Naive thymus-derived CD8-positive, alpha-beta T cell (primary cell): ENCODE measurements at places on chromosomes 3 and 15.

DNA sequence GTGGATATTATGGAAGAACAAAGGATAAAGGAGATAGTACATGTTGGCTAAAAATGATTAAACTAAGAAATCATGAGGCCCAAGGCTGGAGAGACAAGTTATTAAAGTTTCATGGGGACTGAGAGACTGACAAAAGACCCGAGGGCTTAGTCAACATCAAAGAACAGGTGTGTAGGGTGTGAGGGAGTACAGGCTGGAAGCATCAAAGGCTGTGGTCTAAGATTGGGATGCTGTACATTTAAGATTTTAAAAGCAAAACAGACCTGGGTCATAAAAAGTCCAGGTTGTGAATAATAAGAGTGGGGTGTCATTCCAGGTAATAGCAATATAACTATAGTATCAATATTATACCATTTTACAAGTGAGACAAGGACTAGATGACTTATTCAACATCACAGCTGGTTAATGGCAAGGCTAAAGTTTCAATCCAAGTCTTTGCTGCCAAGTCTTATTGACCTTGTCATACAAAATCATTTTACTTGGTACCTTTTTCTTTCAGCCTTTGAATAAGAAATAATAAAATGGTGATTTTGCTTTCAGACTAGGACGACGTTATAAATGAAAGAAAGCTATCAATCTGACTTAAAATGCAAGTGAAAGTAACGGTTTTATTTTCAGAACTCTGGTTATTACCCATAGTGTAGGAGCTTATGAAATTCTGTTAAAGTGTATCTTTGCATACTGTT, 211.6 kb downstream of the TNIK start:
- no peak for DNase-seq

GRCh38 chr15:59997070-59997701, 6.9 kb upstream of the FOXB1 start:
- DNase-seq: no peak

DNA sequence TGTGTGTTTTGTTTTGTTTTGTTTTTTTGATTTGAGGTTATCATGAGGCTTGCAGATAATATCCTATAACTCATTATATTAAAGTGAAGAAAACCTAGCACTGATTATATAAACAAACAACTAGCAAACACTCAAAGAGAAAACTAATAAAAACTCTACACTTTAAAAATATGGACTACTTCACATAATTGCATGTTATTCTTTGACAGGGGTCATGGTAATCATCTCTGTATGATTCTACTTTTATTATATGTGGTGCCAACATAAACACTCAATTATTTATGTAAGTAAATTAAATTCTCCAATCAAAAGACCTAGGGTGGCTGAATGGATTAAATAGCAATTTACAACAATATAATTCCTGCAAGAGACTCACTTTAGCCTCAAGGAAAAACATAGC, 44.6 kb upstream of the P3H2 start:
- DNase-seq: no peak

- no peak for DNase-seq
These were observed 5.9 kb downstream of the DUOX2 start for GRCh38 chr15:45107941-45108630.

DNA sequence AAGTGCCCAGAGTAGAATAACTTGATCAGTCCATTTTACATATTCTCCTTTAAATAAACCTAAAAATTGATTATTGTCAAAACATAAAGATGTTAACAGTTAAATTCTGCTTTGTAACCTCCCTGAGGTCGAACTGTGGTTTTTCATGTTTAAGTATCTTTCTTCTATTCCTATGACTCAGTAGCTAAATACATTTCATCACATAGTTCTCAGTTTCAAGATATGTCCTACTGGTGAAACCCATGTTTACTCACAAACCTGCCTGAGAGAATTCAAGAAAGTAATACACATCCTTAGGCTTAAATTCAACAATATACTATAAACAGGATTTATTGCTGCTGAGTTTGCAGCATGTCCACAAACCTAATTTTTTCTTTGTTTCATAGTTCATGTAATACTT, 692.9 kb downstream of the ZPLD1 start:
- DNase-seq: no peak

DNA sequence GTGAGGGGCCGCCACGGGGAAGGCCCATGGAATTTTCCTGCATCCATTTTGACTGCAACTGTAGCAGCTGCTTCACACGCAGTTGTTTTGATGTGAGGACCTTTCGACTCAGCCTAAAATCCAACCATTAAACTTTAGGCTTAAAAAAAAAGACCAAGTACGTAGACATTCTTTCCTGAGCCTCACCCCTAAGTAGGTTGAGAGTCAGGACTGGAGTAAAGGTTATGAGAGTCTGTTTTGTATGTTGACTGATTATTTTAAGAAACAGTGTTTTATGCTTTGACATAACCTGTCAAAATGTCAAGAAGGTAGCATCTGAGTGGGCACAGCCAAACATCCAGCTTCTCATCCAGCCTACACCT, 45.7 kb upstream of the AMOTL2 start:
- no peak for DNase-seq

GRCh38 chr3:99780749-99781148, 36.9 kb upstream of the CMSS1 start:
- DNase-seq: no peak

DNA sequence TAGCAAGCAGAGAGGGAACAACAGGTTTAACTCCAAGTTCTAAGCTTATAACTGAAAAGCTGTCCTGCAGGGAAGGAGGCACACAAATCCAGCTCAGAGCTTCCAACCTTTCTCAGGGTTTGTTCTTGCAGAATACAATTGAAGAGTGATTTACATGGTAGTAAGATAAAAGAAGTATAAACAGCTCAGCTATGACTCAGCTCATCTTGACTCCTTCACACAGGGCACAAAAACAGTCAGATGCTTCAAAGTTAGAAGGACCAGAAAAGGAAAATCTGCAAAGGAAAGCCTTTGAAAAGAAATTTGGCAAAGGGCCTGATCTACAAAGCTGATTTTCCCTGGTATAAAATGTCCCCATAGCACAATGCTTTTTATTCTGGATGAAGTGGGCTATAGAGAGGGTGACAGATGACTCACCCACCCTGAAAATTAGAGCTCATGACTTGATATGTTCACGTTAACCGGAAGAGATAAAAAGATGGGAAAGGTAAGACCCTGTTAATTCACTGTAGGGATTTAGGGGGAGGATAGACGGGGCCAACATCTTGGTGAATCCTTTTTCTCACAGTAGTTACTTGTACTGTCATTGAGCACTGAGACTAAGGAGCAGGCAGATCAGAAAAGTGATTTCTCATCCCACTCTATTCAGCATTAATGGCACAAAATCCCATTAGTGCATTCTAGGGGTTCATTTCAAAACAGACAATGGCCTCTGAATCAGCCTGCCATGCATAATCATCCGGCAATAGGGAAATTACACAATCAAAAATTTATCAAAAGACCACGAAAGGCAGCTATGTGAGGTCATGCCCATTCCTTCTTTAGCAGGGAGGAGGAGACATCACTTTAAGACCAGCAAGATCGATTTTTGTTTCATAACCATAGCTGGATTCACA, 143.5 kb downstream of the GAP43 start:
- no peak for DNase-seq

GRCh38 chr15:101431301-101431700, 58.2 kb downstream of the PCSK6 start:
- DNase-seq: no peak

GRCh38 chr3:158659454-158660237, 12.8 kb downstream of the LXN start:
- peak; percentile 39 for DNase-seq
